ENCODE measurements at places on chromosomes 4 and X. TPM values are rescaled to one million over a fixed set of nuclear protein-coding genes. Genes with fewer than 3 reads are reported as not detected.
A peak's percentile ranks its signal among the peaks of the same experiment; 100 is the strongest.

Gene CSAG3
- not detected for polyA plus RNA-seq

Gene CTAG2
- not detected for polyA plus RNA-seq

Gene OPN1MW3
- polyA plus RNA-seq: not detected

Gene PJA1
- polyA plus RNA-seq: 6.0 TPM

GRCh38 chrX:70979136-70979762, 48.4 kb upstream of the SLC7A3 start:
- no peak overlapping the region for H3K4me3 ChIP-seq
- H3K27me3 ChIP-seq: no peaks in the 10 kb centered on the region
- no peak overlapping the region for H3K27ac ChIP-seq
- no peaks in the 10 kb centered on the region for H3K4me1 ChIP-seq
- H3K36me3 ChIP-seq: no peaks in the 10 kb centered on the region

DNA sequence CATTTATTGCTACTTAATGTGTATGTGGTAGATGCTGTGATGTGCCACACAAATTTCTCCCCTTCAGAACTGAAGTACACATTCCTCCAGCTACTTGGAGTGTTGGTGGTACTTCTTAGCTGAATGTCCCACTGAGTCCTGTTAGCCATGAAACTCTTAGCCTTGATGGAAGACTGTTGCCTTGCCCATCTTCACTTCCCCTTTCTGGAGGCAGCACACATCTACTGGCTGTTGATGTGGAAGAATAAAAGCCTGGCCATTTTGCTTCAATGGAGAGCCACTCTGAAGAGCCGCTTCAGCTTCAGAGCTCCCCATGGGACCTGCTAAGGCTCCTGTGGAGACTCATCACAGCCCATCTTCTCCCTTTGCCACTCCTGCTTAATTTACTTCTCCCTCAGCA, 157.7 kb upstream of the PITX2 start:
- no peaks in the 10 kb centered on the region for H3K4me1 ChIP-seq
- H3K27ac ChIP-seq: no peak overlapping the region
- no peaks in the 10 kb centered on the region for H3K36me3 ChIP-seq
- no peak overlapping the region for H3K4me3 ChIP-seq
- DNase-seq: no peak

DNA sequence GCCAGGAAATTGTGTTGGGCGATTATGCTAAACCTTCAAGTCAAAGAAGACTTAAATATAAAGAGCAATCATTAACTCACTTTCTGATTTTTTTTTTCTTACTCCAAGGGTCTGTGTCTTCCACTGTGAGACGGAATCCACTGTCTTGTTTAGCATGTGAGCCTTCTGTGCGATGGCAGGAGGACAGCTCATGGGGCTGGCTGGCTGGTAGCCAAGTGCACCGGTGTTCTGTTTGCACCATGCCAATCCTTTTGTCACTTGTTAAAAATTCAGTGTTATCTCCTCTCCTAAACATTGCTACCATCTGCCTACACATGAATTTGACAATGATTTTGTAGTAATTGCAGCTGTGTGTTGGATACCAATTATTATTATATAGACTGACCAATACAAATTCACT, 1056.3 kb upstream of the IGFBP7 start:
- no peaks in the 10 kb centered on the region for H3K36me3 ChIP-seq
- no peaks in the 10 kb centered on the region for H3K27me3 ChIP-seq
- H3K4me1 ChIP-seq: no peaks in the 10 kb centered on the region
- H3K4me3 ChIP-seq: no peak overlapping the region
- DNase-seq: no peak
- no peak overlapping the region for H3K27ac ChIP-seq

DNA sequence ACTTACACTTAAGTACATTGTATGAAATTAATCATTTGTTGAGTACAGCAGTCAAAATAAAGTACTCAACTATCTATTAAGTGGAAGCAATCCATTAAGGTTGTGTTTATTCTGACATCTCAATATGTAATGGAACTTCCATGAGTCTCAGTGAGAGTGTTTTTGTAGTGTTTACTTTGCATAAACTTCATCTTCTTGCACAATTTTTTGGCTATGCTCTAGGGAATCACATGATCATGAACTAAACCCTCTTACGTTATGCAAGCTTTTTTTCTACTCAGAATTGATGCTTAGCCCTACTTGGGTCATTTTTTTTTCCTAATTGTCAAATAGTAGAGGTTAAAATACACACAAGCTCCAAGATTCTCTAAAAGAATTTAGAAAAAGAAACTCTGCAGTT, 21.1 kb upstream of the PIGA start:
- H3K4me1 ChIP-seq: no peaks in the 10 kb centered on the region
- H3K36me3 ChIP-seq: no peaks in the 10 kb centered on the region
- H3K27me3 ChIP-seq: no peaks in the 10 kb centered on the region

DNA sequence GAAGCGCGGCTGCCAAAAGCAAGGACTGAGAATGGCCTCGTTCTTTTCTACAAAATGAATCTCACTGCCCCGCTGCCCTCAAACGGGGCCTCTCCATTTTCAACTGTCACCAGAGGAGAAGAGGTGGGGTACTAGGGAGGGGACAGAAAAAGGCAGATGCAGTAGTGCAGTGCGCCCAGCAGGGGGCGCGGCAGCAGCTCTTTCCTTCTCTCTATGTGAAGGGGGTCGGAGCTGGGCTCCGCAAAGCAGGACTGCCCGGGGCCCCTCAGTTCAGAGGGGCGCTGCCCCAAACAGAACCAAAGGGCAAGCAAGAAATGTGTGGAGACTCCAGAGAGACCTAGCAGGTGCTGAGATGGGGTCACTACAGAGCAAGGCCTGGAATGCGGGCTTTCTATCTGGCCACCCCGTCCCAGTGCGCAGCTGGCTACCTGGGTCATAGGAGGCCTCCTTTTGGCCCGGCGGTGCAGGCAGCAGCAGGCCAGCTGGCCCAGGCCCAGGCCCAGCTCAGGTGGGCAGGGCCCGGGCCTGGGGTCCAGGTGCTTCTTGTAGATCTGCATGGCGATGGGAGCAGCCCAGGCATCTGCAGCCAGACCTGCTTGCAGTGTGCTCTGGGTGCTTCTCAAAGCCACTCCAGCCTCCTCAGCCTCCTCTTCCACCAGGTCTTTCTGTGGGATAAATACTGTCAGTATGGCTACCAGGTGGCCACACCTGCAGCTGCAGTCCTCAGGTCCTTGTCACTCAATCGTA, 5.9 kb downstream of the IRAK1 start:
- H3K27ac ChIP-seq: no peak overlapping the region
- DNase-seq: no peak
- H3K36me3 ChIP-seq: peaks cover 2% of the 10 kb centered on the region
- no peaks in the 10 kb centered on the region for H3K27me3 ChIP-seq

DNA sequence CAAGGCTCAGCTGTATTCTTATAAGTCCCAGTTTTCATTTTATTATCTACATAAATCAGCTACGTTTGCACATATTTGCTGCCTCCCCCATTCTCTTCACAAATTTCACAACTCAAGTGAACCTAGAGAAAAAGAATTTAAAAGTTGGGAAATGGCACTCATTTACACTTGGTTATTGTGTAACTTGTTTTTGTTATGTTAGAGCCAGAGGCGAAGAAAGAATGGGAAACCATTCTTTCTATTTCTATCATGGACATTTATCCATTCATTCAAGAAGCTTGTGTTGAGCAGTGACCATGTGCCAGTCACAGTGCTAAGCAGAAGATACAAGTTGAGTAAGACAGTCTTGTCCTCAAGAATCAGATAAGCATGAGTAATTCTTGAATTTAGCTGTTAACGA, 13.5 kb downstream of the LIAS start:
- no peak overlapping the region for H3K4me3 ChIP-seq
- H3K36me3 ChIP-seq: no peaks in the 10 kb centered on the region
- peak overlapping the region; percentile 44 for H3K27ac ChIP-seq
- peaks cover 25% of the 10 kb centered on the region for H3K4me1 ChIP-seq
- no peak for DNase-seq

DNA sequence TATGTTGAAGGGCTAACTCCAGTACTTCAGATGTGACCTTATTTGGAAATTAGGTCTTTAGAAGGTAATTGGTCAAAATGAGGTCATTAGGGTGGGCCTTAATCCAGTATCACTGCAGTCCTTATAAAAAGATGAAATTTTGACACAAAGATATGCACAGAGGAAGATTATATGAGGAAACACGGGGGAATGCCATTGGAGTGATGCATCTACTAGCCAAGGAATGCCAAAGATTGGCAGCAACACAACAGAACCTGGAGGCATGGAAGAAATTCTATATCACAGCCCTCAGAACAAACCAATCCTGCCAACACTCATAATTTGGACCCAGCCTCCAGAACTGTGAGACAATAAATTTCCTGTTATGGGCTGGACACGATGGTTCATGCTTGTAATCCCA, 17.6 kb downstream of the TRIM61 start:
- no peaks in the 10 kb centered on the region for H3K27me3 ChIP-seq
- no peak for DNase-seq
- H3K4me1 ChIP-seq: peaks cover 8% of the 10 kb centered on the region
- no peak overlapping the region for H3K4me3 ChIP-seq

All from liver (tissue), 10 donors.